ENCODE measurements at places on chromosomes 5 and 9.

GRCh38 chr9:83473488-83473971 is 64.7 kb downstream of the FRMD3 start:
- DNase-seq, result no peak

GRCh38 chr9:127912882-127913281 is 4.0 kb downstream of the ST6GALNAC4 start:
- DNase-seq, result no peak

DNA sequence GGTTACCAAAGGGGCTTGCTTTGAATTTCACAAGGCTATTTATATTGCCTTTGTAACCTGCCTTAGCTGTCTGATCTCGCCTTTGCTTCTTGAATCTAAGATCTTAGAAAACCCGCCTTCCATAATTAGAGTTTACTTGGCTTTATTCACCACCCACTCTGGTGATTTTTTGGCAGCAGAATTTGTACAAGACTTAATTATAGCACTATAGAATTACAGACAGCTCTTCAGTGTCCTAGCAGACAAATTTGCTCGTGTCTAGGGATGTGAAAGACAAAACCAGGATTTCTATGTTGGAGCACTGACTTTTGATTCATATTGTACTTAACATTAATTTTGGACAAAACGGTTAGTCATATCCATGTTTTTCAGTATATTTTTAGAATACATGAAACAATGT is 306.6 kb downstream of the ADGRV1 start:
- no peak for DNase-seq

GRCh38 chr5:131381021-131381420 is 117.2 kb downstream of the CDC42SE2 start:
- no peak for DNase-seq

DNA sequence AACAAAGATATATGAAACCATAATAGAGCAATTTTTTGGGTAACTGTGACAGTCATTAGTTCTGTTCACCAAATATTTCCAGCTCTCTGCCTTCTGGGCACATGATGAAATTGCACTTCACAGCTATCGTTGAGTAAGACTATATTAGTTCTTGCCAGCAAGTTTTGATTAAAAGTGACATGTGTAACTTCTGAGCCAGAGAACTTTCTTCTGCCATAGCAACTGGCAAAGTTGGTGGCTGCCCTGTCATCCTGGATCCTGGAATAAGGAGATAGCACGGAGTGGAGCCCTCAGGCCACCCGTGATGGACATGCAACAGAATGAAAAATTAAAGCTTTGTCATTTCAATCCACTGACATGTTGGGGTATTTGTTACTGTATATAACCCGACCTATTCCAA is 194.4 kb upstream of the VCAN start:
- DNase-seq, result no peak

- DNase-seq, result no peak
Observed at GRCh38 chr5:109844148-109844547, 154.4 kb downstream of the MAN2A1 start.

GRCh38 chr9:38434853-38435252 is 10.6 kb upstream of the IGFBPL1 start:
- no peak for DNase-seq

GRCh38 chr5:67195406-67196275 is 958 bp downstream of the CD180 start:
- DNase-seq, result no peak

GRCh38 chr5:10151656-10152055 is 98.0 kb downstream of the ATPSCKMT start:
- DNase-seq, result no peak

GRCh38 chr5:142046191-142046590 is 33.4 kb upstream of the GNPDA1 start:
- no peak for DNase-seq

GRCh38 chr5:149745-150485 is 41.4 kb upstream of the LRRC14B start:
- DNase-seq, result no peak

- DNase-seq, result no peak
Observed at GRCh38 chr5:157370967-157371366, 89.0 kb upstream of the NIPAL4 start.

GRCh38 chr9:20728493-20729220 is 44.6 kb downstream of the FOCAD start:
- no peak for DNase-seq

GRCh38 chr5:37400501-37400900 is 21.4 kb downstream of the WDR70 start:
- DNase-seq, result no peak

GRCh38 chr9:111099199-111100008 is 61.1 kb upstream of the LPAR1 start:
- DNase-seq, result peak; percentile 45

DNA sequence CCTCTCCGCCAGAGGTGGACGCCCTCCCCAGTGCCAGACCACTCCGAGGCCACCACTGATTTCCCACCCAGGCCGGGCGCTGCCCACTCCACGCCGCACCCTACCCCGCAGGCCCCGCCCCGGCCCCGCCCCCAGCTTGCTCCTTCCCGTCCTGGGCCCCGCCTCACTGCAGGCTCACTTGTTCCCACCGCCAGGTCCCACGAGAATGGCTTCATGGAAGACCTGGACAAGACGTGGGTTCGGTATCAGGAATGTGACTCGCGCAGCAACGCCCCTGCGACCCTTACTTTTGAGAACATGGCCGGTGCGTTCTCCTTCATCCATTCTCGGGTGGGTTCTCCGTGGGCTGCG is 6.5 kb downstream of the LRRC26 start:
- no peak for DNase-seq

- DNase-seq, result no peak
Observed at GRCh38 chr9:4344946-4345345, 45.1 kb upstream of the GLIS3 start.

GRCh38 chr9:78676623-78677022 is 379.7 kb downstream of the PSAT1 start:
- no peak for DNase-seq

DNA sequence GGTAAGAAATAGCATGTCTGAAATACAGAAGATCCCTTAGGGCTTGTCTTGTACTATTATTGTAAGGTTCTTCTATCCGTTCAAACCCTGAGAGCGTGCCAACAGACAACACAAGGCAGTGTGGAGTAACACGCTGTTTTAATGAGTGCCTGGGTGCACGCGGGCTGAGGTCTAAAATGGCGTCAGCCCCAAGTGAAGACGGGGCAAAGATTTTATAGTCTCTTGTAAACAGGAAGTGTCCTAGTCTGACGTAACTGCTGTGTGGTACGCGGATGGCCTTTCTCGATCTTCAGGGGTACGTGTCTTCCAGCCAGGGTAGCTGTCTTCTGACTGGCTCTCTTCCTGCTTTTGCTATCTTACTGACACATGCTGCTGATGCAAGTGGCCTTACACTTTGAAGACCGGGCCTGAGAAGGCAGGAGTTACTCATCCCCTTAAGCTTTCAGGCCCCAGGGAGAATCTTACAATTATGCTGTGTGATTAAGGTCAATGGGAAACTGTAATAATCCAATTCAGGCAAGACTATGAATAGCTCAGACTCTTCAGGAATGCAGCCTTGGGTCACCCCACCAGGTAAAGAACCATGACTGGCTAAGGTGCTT is 1812.0 kb upstream of the CDH9 start:
- no peak for DNase-seq

GRCh38 chr5:52987711-52988331 is 1.3 kb upstream of the ITGA2 start:
- DNase-seq, result no peak

- DNase-seq, result peak; percentile 32
Observed at GRCh38 chr5:144203750-144204596, 33.3 kb downstream of the KCTD16 start.

- DNase-seq, result no peak
Observed at GRCh38 chr5:133108481-133108921, 56.7 kb downstream of the HSPA4 start.

DNA sequence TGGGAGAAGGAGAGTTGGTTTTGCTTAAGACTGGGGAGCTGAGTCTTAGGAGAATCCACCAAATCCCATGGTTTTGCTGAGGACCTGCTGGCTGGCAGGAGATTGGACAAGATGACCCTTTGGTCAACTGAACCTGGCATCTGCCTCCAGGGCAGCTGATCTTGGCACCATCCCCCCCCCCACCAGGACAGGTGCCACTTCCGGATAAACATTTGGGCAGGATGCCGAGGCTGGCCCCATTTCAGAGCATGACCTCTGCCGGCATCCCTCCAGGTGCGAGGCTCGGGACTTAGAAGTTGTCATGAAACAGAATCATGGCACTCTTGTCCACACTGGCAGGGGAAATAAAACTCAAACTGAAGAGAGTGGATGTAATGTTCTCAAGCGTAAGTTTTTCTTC is 165.6 kb downstream of the MACROH2A1 start:
- DNase-seq, result no peak

- no peak for DNase-seq
Observed at GRCh38 chr9:86135371-86135770, 36.0 kb upstream of the GOLM1 start.

DNA sequence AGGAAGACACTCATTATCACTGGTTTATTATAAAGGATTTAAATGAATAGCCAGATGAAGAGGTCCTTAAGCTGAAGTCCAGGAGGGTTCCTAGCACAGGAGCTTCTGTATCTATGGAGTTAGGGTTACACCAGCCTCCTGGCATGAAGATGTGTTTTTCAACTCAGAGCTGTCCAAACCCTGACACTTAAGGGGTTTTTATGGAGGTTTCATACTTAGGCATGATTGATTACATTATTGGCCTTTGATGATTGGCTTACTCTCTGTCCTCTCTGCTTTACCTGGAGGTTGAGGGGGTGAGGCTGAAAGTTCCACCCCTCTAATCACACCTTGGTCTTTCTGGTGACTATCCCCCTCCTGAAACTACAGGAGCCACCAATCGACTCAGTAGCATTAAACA is 84.9 kb upstream of the ZNF169 start:
- no peak for DNase-seq

DNA sequence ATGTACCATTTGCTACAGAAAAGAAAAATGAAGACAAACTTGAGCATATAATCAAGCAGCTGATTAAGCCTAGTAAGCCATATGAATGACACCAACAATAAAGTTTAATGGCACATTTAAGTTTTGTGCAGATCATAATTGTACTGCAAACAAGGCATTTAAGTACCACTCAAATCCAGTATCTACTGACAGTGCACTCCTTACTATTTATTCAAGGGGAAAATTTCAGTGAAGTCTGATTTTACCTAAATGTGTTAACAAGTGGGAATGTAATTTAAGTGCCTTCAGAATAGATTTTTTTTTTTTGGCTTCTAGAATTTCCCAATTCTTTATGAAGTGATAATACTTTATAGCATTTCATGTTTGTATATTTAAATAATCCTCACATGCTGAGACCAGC is 341.0 kb upstream of the POU5F2 start:
- DNase-seq, result no peak

GRCh38 chr9:81470864-81471263 is 218.5 kb downstream of the TLE1 start:
- DNase-seq, result no peak

DNA sequence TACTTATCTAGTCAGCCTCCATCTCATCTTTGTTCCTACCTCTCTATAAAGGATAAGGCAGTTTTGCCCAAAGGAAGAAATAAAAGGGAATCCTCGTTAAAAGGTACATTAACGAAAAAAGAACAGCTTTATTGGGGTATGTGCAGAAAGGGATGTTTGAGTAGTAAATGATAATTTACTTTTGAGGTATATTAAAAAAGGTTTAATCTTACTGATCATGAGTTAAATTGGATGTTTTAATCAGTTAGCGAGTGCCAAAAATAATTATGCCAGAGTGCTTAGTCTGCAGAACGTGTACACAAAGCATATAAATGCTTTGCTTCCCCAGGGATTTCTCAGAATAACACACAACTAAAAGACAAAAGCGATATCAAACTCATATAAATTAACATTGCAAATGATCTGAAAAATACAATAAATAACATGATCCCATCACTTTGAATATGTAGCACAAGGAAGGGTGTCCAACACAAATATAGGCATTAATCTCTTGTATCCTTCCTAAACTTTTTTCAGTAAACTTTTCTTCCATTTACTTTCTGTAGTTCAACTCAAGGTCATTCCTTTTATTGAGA is 865.0 kb downstream of the NR2F1-AS1 start:
- no peak for DNase-seq

DNA sequence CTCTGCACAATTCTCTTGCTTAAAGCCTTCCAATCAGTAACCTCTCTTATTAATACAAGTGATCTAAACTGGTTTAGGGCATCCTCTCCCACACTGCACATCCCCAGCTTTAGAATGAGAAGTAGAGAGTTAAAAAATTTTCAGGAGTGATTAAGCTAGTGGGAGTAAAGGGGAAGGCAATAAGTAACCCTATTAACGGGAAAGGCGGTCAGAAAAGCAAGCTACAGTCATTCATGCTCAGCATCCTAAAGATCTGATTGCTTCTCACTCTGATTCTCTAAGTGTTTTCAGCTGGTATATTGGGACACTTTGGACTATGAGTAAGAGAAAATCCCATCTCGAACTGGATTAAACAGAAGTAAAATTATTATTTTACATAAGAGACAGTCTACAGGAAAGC is 15.8 kb downstream of the CDH6 start:
- DNase-seq, result no peak

DNA sequence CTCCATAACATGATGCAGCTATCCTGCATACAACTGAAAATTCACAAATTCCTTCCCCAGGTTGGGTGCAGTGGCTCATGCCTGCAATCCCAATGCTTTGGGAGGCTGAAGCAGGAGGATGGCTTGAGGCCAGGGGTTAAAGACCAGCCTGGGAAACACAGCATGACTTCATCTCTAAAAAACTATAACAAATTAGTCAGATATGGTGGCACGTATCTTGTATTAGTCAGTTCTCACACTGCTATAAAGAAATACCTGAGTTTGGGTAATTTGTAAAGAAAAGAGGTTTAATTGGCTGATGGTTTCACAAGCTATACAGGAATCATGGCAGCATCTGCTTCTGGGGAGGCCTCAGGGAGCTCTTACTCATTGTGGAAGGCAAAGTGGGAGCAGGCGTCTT is 56.4 kb upstream of the DAPK1 start:
- no peak for DNase-seq

DNA sequence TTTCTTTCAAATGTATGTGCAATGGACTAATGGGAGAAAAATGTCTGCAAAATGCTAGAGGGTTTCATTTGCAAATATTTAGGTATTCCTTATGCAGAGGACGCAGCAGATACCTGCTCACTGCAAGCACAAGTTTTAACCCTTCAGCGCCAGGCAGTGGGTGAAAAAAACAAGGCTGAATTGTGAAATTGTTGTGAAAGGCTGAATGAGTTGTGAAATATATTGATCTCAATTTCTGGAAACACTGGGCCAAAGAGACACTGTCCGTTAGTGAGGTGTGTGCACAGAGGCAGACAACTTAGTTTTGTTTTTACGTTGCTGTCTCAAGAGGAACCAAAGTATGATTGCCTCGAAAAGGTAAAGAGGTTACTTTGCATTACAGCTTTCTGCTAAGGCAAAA is 18.8 kb downstream of the FUBP3 start:
- DNase-seq, result no peak
